NCI-H1417 (cell line): ENCODE measurements at places on chromosomes 5 and 9.

DNA sequence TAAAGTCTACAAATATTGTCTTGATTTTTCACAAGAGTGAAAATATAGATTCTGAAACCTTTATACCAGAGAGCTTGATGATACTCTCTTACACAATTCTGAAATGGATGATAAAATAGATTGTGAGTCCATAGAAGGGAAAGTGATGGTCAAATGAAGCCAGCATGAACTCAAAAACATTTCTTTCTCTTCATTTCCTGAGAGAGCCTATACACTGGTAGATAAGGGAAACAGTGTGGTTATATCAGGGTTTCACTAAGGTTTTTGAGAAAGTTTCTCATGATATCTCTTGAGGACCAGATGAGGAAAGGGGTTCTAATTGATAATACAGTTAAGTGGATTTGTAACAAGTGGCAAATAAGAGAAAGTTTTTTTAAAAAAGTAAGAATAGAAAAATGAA lies 254.1 kb downstream of the PJA2 start:
- DNase-seq: no peak

GRCh38 chr5:94125107-94125506 lies 383.7 kb upstream of the POU5F2 start:
- no peak for DNase-seq

DNA sequence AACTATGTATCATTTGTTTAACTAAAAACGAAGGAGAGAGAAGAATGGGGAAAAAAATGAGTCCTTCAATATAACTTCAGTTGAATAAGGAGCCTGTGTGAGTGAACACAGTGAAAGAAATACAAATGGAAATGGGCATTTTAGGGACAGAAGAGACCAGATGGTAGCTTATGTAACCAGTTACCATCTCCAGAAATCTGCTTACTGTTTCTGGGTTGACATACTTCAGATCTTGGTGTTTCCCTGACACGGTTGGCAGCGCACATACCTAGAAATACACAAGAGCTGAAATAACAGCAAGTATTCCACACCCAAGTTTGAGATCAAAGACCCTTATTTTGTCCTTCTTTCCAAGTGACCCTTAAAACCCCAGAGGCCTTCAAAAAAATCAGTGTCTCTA lies 14.9 kb upstream of the GFRA3 start:
- no peak for DNase-seq

- DNase-seq: no peak
These were observed 30.0 kb downstream of the GFPT2 start for GRCh38 chr5:180323160-180323559.

- no peak for DNase-seq
These were observed 74.3 kb upstream of the GGTA1 start for GRCh38 chr9:121573717-121574485.

DNA sequence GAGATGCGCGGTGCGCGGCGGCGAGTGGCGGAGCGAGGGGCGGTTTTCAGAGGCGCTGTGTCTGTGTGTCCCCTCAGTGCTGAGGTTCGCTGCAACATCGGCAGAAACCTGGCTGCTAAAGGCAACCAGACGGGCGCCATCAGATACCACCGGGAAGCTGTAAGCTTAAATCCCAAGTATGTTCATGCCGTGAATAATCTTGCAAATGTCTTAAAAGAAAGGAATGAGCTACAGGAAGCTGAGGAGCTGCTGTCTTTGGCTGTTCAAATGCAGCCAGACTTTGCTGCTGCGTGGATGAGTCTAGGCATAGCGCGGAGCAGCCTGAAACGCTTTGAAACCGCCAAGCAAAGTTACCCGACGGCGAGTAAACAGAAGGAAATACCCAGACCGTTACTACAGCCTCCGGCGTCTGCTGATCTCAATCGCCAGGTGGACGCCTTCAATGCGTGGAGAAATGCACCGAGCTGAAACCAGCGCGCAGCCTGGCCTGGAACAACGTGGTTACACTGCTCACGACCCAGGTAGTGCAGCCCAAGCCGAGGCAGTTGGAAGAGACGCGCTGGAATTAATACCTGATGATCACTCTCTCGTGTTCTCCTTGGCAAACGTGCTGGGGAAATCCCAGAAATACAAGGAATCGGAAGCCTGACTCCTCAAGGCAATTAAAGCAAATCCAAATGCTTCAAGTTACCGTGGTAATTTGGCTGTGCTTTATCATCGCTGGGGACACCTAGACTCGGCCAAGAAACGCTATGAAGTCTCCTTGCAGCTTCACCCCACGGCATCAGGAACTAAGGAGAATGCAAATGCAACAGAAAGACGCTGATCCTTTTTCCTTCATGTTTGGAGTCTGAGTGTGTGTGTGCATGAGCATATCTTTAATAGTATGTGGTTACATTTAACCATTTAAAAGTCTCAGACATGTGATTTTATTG lies 15.9 kb downstream of the OR2V1 start:
- DNase-seq: no peak
